ENCODE measurements at places on chromosomes 2 and 18.

GRCh38 chr2:197576631-197577030, 60.8 kb downstream of the MOB4 start:
- peak; percentile 50 for DNase-seq

- DNase-seq = no peak
Measured at GRCh38 chr2:168567836-168568235, 111.8 kb downstream of the CERS6 start.

- DNase-seq = no peak
Measured at GRCh38 chr2:8939486-8940114, 63.9 kb downstream of the MBOAT2 start.

DNA sequence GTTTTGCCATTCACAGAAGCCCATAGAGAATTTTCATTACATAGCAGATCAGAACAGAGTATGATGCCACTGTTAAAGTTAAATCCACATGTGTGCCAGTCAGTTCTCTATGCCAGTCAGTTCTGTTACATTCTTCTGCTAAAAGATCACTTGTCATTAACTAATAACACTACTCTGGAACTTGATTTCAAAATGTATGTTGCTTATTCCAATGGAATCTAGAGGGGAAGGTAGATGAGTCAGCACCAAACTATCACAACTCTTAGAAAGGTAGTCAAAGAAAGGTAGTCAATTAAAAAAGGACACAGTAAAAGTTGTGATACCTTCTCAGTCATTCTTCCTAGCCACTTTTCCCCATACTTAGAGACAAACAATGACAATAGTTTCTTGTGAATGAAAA, 1214.4 kb downstream of the LRP1B start:
- DNase-seq = no peak

DNA sequence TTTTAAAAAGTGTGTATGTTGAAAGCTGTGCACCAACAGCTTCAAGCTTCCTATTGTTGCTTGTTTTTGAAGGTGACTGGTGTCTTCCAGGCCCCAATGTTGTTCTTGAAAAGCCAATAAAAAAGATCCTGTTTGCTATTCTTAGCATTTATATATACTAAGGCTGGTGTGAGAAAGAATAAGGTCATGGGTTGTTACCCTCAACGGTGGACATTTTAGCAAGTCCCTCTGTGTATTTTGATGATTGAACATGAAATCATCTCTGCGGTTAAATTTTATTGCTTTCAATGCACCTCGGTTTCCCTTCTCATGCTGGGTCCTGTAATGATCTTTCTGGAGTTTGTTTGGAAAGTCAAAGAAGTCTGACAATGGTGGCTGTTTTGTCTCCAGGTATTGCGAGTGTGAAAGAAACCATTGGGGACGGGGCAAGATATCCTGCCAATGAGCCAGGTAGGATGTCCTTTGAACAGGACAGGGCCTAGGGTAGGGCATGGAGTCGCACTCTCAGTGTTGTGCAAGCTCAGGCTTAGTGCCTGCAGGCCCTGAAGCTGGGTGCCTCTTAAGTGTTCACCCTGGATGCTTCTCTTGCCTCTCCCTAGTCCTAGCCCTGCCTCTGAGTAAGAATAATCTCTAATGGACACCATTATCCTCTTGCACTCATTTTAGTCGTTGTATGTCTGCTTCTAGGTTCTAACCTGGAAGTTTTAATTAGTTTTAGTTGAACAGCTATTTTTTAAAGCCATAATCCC, 16.0 kb upstream of the KLF7 start:
- DNase-seq = no peak

DNA sequence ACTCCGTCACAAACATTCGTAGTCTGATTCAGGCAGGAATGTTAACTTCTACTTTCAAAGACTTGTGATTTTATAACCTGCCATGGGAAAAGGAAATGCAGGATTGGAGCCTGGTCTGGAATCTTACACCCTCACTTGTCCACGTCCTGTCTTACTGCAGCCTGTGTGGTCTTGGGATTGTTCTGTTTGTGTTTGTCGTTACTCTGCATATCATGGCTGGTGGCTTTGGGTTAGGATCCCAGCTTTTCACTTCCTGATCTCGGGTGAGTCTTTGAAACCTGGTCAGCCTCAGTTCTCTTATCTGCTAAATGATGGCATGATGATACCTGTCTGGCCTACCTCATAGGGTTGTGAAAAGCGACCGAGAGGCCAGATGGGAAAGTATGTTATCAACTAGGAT, 34.6 kb downstream of the SH3BP4 start:
- no peak for DNase-seq

Measured in LHCN-M2 (cell line).